ENCODE measurements at places on chromosomes 7 and 10.

DNA sequence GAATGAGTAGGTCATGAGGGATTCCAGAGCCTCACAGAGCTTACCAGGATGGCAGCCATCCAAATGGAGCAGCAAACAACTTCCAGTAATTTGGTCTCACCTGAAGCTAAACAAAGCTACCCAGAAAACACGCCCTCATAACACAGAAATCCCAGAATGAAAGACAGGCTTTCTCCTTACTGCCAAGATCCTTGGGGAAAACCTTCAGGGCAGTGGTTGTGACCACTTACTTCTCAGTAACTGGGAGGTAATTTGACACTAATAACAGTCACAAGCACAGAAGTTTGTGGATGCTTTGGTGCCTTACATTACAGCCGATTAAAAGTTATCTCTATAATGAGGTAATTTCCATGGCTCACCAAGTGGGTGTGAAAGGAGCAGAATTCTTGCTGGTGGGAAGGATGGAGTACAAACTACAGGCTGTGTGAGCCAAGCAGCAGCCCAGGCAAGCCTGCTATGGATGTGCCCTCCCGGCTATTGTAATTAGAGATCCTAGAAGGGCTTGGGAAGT is 10.4 kb downstream of the WDR91 start:
- DNase-seq, result no peak

DNA sequence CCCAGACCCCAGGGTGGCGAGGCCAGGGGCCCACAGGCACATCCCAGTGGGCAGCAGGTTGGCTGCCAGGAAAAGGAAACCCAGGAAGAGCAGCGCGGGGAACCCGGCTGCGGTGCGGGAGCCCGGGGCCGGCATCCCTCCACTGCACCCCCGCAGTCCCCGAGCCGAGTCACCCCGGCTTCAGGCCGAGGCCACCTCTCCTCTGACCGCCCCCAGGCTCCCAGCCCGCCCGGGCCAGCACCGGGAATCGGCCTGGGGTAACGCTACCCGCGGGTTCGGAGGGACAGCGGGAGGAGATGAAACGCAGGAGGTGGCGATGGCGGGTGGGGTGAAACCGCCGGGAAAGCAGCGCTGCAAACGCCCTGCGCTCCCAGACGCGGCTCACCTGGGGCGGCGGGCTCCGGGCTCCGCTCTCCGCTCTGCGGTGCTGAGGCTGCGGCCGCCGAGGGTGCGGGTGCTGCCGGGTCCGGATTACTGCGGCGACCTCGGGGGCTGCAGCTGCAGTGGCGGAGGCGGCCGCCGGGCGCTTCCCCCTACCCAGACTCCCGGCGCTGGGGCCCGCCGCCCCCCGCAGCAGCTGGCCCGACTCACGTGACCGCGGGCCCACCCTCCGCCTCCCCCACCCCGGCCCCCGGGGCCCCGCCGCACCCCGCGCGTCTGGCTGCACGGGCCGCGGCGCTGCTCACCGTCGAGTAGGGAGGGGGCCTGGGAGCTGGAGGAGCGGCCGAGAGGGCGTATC is at the start of gene SCRN1:
Gene SCRN1, minus strand, starts transcription at position 545 of the 739 bp plus-strand sequence. CDS start 20,734 bp downstream, outside the sequence.
- no peak for DNase-seq

DNA sequence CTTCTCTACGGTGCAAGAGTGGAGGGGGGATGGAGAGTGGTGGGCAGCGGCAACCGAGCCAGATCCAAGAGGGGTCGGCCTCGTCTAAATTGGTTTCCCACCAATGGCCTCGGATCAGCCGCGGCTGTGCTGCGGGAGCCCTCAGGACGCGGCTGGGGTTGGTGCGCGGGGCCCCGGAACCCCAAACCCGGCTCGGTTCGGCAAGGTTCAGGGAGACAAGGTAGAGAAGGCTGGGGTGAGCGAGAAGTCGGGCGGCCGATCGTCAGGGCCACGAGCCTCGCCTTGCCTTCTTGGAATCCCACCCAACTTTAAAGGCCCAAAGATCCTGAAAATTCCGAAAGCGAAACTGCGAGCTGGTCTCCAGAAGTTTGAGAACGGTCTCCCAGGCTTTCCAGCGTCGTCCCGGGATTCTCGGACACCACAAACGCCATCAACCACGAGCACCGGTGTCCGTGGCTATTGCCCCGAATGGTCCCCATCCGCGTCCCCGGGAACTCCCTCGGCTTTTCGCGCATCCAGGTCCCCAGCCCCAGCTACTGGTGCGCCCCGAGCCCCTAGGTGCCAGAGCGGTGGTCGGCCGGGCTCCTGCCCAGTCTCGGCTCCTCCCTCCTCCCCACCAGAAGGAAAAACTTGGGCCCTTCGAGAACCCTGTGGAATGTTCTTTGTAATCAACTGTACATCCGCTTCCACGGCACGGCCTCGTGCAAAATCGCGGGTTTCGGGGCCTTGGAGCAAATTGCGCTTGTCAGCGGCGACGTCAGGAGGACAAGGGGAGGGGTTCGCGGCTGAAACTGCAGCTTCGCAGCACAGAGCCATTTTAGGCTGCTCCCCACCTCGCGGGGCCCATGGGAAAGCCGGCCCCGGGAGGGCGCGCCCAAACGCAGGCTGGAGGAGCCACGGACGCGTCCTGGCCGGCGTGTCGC is 3.2 kb downstream of the SFMBT2 start:
- peak; percentile 22 for DNase-seq

- DNase-seq, result no peak
These were observed 204.3 kb downstream of the PLXNA4 start for GRCh38 chr7:132371948-132372347.

DNA sequence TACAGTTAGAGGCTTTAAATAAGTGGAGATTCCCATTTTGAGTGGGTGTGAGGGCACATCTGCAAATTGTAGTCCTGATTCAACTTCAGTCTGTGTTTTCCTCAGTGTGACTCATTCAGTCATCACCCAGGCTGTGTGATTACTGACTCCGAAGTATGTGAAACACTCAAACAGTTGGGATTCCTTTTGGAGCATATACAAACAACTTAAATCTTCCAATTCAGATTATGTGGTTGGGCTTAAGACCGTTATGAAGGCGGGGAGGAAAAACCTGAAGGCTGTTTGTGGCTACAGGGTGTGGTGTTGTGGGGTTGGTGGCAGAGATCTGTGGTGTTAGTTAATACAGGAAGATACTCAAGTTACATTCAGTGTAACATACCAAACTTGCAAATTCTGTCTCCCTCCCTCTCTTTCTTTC is 259.7 kb upstream of the FERD3L start:
- no peak for DNase-seq

DNA sequence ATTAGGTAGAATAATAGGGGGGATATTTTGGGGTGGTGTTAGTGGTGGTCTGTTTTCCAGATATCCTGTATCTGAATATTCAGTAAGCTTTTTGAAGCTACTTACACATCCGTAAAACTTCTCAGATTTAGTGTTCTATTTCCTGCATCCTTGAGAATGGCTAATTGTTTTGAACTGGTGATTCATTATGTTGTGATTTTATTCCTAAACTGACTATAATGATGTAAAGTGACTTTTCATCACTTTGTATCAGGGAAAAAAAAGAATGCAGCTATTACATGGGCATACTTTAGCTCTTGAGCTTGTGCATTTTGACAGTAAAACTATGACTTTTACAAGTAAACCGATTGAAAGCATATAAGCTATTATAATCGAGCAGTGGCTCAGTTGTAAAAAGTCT is 18.2 kb downstream of the WAC start:
- DNase-seq, result no peak

GRCh38 chr10:12432402-12433189 is 83.2 kb downstream of the CAMK1D start:
- no peak for DNase-seq

- peak; percentile 83 for DNase-seq
These were observed 55.1 kb downstream of the FAM53B start for GRCh38 chr10:124688889-124689670.

DNA sequence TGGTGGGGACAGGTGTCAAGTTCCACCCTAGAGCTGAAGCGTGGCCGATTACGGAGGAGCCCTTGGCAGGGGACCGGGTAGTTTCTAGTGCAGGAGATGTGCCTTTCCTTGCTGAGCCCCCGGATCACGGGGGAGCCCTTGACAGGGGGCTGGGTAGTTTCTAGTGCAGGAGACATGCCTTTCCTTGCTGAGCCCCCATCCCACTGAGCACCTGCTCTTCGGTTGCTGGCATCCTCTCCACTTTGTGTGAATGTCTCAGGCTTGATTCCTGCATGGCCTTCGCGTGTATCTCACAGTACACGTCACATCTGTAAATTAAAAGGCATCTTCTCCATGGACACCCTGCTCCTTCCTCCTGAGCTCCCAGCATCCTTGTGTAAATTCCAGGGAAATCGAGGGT is 263.5 kb downstream of the ADARB2 start:
- DNase-seq, result no peak

- no peak for DNase-seq
These were observed 101.3 kb upstream of the TBX20 start for GRCh38 chr7:35355199-35355598.

DNA sequence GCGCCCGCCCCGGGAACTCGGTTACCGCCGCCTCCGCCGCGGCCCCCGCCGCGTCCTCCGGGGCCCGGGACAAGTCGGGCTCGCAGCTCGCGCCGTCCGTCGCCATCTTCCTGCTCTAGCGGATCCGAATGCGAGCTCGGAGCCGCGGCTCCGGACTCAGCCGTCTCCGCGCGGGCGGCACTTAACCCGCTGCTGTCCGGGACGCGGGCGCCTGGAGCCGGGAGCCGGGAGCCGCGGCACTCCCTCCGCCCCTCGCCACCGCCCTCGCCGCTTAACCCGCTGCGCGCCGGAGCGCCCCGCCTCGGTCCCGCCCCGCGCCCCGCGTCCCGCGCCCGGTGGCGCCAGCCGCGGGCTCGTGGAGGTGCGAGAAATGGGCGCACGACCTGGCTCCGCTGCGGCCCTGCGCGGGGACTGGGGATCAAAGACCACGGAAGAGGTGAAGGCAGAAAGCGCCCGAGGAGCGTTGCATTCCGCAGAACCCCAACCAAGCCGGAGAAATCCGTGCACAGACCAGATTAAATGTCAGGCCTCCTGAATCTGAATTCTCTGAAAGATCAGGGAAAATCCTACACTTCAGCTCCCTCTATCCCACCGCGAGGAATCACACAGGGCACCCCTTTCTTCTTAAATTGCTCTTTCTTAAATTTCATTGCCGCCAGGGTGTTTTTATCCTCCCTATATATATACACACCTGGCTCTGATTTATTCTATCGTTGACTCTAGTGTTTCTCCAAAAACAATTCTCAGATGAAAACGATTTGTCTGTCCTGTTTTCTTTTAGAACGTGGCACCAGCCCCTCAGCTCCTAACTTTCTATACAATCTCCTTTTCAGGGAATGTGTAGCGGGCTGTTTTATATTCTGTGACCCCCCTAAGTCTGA is at the start of gene CTTNBP2:
Gene CTTNBP2, minus strand, starts transcription at position 132 of the 881 bp plus-strand sequence. Its CDS starts 26 bp downstream, at position 106.
- DNase-seq, result no peak

DNA sequence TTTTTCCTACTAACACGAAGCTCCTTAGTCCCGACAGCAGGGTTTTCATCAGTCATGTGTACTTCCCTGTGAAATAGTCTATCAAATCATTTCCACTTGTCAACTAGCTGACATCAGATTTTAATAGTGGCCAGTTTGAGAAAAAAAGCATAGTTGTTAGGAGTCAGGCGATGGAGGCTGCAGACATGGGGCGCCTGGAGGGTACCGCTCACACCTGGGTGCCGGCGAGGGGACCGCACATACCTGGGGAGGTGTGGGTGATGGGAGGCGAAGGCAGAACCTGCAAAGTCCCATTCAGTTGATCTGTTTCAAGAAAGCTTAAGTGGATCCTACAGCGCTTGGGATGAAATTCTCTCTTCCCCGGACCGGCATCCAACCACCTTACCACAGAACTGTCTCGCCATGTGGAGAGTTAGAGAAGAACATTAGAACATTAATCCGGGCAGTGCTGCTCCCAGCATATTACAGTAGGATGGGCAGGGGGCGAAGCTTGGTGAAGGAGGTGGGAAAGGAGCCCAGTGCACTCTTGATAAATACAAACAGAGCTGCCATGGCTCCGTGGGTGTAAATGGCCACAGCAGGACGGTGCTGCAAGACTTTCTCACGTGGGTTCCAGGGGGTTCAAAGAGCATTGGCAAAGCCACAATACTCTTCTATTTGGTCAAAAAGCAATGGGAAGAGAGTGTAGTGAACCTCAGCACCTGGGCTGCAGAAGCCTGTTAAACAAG is 24.2 kb downstream of the ADARB2 start:
- no peak for DNase-seq

GRCh38 chr10:58220769-58221451 is 46.8 kb downstream of the IPMK start:
- no peak for DNase-seq

DNA sequence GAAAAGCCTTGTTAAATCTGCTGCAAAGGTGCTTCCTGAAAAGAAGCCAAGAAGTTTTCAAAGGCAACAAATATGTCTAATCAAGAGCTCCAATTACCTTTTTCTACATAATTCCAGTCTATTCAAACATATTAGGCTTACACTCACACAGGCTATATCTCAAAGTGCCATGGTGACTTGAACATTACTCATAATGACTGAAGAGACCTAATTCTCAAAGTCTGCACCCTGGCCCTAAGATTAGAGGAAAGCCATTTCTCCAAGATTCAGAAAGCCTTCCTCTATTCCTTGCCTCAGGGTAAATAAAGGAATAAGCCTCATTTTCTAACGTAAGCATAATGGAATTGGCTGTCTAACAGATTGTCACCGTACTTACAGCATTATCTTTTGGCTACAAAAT is 78.3 kb upstream of the THSD7A start:
- no peak for DNase-seq

- no peak for DNase-seq
These were observed 378.8 kb upstream of the PODXL start for GRCh38 chr7:131935180-131935579.

DNA sequence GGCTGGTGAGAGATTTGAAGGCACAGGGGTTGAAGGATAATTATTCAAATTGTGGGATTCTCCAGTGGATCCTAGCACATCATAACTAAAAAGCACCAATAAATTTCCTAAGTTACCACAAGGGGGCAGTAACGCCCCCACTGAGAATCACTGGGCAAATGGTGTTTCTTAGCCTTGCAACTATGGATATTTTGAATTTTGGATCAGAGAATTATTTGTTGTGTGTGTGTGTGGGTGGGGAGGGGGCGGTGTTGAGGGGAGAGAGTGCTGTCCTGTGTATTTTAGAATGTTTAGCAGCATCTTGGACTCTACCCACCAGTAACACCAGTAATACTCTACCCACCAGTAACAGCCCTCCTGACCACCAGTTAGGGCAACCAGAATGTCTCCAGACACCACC is 63.3 kb upstream of the PRKG1 start:
- peak; percentile 29 for DNase-seq

- DNase-seq, result no peak
These were observed 27.1 kb upstream of the GJD4 start for GRCh38 chr10:35577926-35578617.

- DNase-seq, result no peak
These were observed 7.5 kb upstream of the TECTB start for GRCh38 chr10:112275512-112276245.

- no peak for DNase-seq
These were observed 196.0 kb upstream of the IMMP2L start for GRCh38 chr7:111758332-111758731.

Measured in CD4-positive, alpha-beta T cell treated with Interleukin-15 for 4 hours (primary cell).